ENCODE measurements at places on chromosomes 3 and 15.

DNA sequence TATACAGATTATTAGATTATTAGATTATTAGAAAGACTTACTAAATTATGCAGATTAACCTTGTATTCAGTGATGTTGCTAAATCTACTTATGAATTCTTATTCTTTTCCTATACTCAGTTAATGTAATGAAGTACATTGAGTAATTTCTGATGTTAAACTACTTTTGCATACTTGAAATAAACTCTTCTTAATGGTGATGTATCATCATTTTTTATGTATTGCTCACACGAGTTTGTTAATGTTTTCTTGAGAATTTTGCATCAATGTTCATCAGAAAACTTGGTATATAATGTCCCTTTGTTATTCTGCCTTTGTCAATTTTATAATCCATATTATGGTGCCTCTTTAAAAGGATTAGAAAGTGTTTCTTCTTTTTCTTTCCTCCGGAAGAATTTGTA is 163.2 kb upstream of the COL8A1 start:
- no peak overlapping the region for H3K27ac ChIP-seq
- H3K4me1 ChIP-seq: no peaks in the 10 kb centered on the region
- DNase-seq: no peak
- H3K4me3 ChIP-seq: no peak overlapping the region

DNA sequence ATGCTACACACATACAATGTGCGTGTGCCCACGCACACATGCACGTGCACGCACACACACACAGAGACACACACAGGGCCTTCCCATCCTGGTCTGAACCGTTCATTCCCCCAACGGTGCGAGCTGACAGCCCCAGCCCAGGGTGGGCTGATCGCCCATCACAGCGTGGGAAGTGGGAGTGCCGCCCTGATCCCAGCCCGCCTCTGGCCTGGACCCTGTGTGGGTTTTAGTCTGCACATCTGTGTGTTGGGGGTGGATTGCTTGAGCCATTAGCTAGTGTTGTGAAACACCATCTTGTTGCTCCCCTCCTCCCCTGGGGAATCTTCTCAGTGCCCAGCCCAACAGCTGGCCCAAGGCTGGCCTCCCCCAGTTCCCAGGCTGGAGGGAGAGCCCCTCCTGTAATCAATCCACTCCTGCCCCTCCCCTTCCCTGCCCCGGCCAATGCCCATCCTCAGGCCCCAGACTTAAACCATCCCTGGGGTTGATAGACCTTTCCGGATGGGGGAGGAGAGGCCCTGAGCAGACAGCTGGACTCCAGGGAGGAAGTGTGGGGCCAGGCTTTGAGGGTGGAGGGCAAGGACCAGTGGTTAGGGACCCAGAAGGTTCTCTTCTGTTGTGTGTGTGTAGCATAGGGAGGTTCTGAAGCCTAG is 8.3 kb downstream of the SEMA3G start:
- no peak overlapping the region for H3K4me3 ChIP-seq
- no peaks in the 10 kb centered on the region for H3K36me3 ChIP-seq
- peaks cover 4% of the 10 kb centered on the region for H3K27me3 ChIP-seq
- peak overlapping the region; percentile 87 for H3K27ac ChIP-seq
- H3K4me1 ChIP-seq: peaks cover 68% of the 10 kb centered on the region
- peak; percentile 60 for DNase-seq

DNA sequence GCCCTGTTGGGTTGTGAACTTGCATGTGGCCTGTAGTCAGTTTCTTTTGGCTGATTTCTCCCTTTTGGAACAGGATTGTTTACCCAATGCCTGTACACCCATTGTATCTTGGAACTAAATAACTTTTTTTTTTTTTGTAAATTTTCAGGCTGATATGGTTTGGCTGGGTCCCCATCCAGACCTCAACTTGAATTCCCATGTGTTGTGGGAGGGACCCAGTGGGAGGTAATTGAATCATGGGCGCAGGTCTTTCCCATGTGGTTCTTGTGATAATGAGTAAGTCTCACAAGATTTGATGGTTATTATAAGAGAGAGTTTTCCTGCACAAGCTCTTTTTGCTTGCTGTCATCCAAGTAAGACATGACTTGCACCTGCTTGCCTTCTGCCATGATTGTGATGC is 253.8 kb upstream of the GBE1 start:
- H3K27ac ChIP-seq: no peak overlapping the region
- no peak overlapping the region for H3K4me3 ChIP-seq
- H3K27me3 ChIP-seq: no peaks in the 10 kb centered on the region

DNA sequence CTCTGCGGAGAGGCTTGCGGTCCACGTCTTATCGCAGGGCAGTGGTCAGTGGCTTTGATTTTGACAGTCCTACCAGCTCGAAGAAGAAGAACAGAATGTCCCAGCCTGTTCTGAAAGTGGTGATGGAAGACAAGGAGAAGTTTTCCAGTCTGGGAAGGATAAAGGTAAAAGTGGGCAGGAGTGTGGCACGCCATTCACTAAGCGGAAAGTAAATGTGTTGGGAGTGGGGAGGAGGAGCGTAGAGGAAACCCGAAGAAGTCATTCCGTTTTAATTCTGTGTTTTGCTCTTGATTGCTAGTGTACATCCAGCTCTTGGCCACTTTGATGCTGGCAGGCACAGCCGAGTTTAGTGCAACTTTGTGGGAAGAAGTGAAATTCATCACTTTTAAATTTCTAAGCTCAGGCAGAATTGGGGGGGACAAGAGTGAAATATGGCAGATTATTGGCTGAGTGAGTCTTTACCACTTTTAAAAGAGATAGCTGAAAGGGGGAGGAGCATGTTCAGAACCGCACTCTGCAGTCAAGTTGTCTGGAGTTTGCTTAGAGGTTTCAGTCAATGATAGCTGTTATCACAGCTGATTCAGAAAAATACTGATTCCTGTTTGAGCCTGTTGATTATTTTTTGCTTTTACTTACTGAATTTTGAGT is 1.8 kb downstream of the ARHGEF26 start:
- no peak for DNase-seq
- H3K27me3 ChIP-seq: peaks cover 45% of the 10 kb centered on the region
- H3K4me3 ChIP-seq: peak overlapping the region; percentile 97
- peaks cover 3% of the 10 kb centered on the region for H3K36me3 ChIP-seq

GRCh38 chr3:100535610-100535943 is 43.2 kb downstream of the TMEM45A start:
- no peaks in the 10 kb centered on the region for H3K27me3 ChIP-seq
- no peak for DNase-seq
- no peak overlapping the region for H3K27ac ChIP-seq
- no peaks in the 10 kb centered on the region for H3K4me1 ChIP-seq

DNA sequence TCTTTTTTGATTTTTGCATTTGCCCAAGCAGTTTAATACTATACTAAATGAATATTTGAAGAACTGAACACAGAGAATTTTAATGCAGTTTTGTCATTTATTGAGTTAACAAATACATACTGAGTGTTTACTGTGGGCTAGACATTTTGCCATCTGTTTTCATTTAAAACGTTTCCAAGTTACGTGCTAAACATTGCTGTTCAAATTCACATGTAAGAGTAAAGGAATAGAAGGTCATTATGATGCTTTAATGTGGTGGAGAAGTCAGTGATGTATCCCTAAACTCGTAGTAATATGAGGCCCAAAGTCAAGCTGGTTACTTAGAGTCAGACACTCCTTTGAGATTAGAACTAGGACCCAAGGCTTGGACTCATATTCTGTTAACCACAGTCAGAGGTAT is 49.4 kb downstream of the CRYBG3 start:
- DNase-seq: no peak
- no peaks in the 10 kb centered on the region for H3K4me1 ChIP-seq
- no peak overlapping the region for H3K27ac ChIP-seq
- peaks cover 4% of the 10 kb centered on the region for H3K27me3 ChIP-seq
- peaks cover 20% of the 10 kb centered on the region for H3K36me3 ChIP-seq

- H3K27ac ChIP-seq: no peak overlapping the region
- H3K4me3 ChIP-seq: peak overlapping the region; percentile 92
- H3K36me3 ChIP-seq: peaks cover 44% of the 10 kb centered on the region
- DNase-seq: no peak
- H3K27me3 ChIP-seq: no peaks in the 10 kb centered on the region
Measured at GRCh38 chr3:146542978-146543377, 1.4 kb downstream of the PLSCR1 start.

- H3K4me3 ChIP-seq: no peak overlapping the region
- H3K27ac ChIP-seq: peak overlapping the region; percentile 60
- no peaks in the 10 kb centered on the region for H3K36me3 ChIP-seq
Measured at GRCh38 chr3:116285781-116286421, 159.4 kb downstream of the LSAMP start.

DNA sequence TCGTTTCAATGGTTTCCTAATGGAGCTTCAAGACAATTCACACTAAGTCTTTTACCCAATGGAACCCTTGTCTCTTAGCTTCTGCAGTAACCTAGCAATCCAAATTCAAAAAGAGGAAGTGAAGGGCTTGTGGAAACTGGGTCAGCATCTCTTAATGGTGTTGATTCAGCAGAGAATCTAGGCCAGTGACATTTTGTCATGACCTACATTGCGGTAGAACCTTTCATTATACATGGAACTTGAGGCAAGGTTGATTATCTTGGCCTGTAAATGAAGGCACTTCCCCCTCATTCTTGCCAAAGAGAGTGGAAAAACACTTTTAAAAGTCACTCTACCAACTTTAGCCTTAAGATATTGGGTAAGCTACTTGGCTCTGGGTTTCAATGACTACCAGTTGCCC is 42.8 kb downstream of the C2CD4B start:
- H3K36me3 ChIP-seq: no peaks in the 10 kb centered on the region
- no peak overlapping the region for H3K27ac ChIP-seq
- peaks cover 14% of the 10 kb centered on the region for H3K4me1 ChIP-seq
- H3K4me3 ChIP-seq: no peak overlapping the region
- H3K27me3 ChIP-seq: no peaks in the 10 kb centered on the region

- H3K4me3 ChIP-seq: no peak overlapping the region
- H3K36me3 ChIP-seq: peaks cover 32% of the 10 kb centered on the region
- H3K4me1 ChIP-seq: peaks cover 48% of the 10 kb centered on the region
- H3K27ac ChIP-seq: peak overlapping the region; percentile 62
- DNase-seq: no peak
Measured at GRCh38 chr15:101206176-101206591, 45.7 kb downstream of the CHSY1 start.

GRCh38 chr3:170154084-170154483 is 27.4 kb downstream of the PHC3 start:
- H3K4me1 ChIP-seq: peaks cover 23% of the 10 kb centered on the region
- no peak for DNase-seq
- peaks cover 71% of the 10 kb centered on the region for H3K36me3 ChIP-seq
- H3K4me3 ChIP-seq: no peak overlapping the region

- no peak for DNase-seq
- H3K36me3 ChIP-seq: no peaks in the 10 kb centered on the region
- H3K4me3 ChIP-seq: no peak overlapping the region
- H3K27me3 ChIP-seq: no peaks in the 10 kb centered on the region
Measured at GRCh38 chr3:118578559-118578958, 456.1 kb downstream of the IGSF11 start.

GRCh38 chr15:34890424-34890823 is 79.1 kb downstream of the AQR start:
- DNase-seq: no peak
- H3K27me3 ChIP-seq: no peaks in the 10 kb centered on the region
- H3K4me1 ChIP-seq: no peaks in the 10 kb centered on the region
- no peak overlapping the region for H3K4me3 ChIP-seq
- peaks cover 80% of the 10 kb centered on the region for H3K36me3 ChIP-seq

DNA sequence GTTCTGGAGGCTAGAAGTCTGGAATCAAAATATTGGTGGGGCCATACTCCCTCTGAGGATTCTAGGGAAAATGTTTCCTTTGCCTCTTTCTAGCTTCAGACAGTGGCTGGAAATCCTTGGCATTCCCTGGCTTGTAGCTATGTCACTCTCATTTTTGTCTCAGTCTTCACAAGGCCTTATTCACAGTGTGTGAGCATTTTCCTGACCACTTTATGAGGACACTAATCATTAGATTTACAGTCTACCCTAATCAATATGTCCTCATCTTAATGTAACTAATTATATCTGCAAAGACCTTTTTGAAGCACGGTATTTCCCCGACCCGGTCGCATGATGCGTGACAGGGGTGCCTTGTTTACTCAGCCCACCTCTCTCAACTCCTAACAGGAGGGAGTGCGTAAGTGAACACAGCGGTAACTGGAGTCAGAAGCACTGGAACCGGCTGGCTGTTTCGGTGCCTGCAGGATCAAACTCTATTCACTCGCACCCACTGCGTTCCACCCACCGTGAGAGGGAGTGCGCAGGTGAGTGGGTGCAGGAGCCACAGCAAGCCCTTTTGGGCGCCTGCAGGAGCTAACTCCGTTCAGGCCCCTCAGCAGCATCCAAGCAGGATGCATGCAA is 155.0 kb downstream of the EPHA3 start:
- peaks cover 14% of the 10 kb centered on the region for H3K4me1 ChIP-seq
- no peaks in the 10 kb centered on the region for H3K27me3 ChIP-seq
- no peaks in the 10 kb centered on the region for H3K36me3 ChIP-seq
- peak; percentile 8 for DNase-seq
- no peak overlapping the region for H3K4me3 ChIP-seq
- peak overlapping the region; percentile 45 for H3K27ac ChIP-seq

DNA sequence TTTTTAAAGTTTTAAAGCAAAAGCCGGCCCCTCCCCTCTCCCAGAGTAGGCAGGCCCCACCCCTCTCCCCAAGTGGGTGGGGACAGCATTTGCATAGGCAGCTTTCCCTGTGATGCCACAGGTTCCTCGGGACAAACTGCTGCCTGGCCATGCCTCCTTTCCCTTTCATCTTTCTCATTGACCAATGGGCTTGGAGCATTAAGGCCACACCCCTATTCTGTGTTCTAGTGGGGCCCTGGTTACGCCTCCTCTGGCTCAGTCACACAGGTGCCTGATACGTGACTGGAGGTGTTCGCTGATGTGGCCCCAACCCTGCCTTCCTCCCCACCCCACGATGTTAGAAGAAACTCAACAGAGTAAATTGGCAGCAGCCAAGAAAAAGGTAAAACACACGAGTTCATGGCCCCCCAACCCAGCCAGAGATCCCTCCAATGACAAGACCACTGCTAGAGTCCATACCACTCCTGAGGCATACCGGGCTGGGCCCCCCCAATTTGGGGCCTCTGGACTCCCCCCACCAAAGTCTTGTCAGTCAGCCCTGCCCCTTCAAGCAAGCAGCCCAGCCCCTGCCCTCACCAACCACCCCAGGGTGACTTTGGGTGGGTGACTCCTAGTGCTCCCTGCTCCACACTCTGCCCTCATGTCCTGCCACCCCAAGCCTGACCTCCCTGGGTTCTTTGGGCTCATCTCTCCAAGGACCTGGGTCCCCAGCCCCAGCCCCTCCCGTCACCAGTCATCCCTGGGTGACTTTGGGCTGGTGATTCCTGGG is 62.8 kb upstream of the CSPG4 start:
- no peak overlapping the region for H3K27ac ChIP-seq
- H3K4me1 ChIP-seq: peaks cover 53% of the 10 kb centered on the region
- peaks cover 12% of the 10 kb centered on the region for H3K27me3 ChIP-seq
- H3K4me3 ChIP-seq: no peak overlapping the region

GRCh38 chr3:8713901-8714759 is 19.5 kb upstream of the CAV3 start:
- peaks cover 14% of the 10 kb centered on the region for H3K27me3 ChIP-seq
- peaks cover 6% of the 10 kb centered on the region for H3K36me3 ChIP-seq
- DNase-seq: peak; percentile 18
- H3K4me1 ChIP-seq: peaks cover 36% of the 10 kb centered on the region
- H3K27ac ChIP-seq: no peak overlapping the region
- no peak overlapping the region for H3K4me3 ChIP-seq

- no peak overlapping the region for H3K4me3 ChIP-seq
- H3K36me3 ChIP-seq: peaks cover 9% of the 10 kb centered on the region
- no peak overlapping the region for H3K27ac ChIP-seq
- H3K4me1 ChIP-seq: peaks cover 25% of the 10 kb centered on the region
- H3K27me3 ChIP-seq: peaks cover 8% of the 10 kb centered on the region
- no peak for DNase-seq
Measured at GRCh38 chr3:40930756-40931155, 268.5 kb upstream of the CTNNB1 start.

All from nephron progenitor cell (in vitro differentiated cells).